ENCODE measurements at places on chromosomes 3 and 15. TPM values are rescaled to one million over a fixed set of nuclear protein-coding genes. Genes with fewer than 3 reads are reported as not detected.

The ST8SIA2 gene
- 6.4 TPM for total RNA-seq

The SERPINI2 gene
- total RNA-seq = not detected

The FAM227B gene
- total RNA-seq = 4.6 TPM

The CHRD gene
- 0.11 TPM for total RNA-seq

The A4GNT gene
- total RNA-seq = not detected

The FBXL2 gene
- total RNA-seq = 2.6 TPM

The ZNF860 gene
- total RNA-seq = 0.34 TPM

The UPK1B gene
- total RNA-seq = not detected

The NEO1 gene
- 14.5 TPM for total RNA-seq
